CD4-positive, alpha-beta T cell treated with Interferon alpha-2 for 1 hour (primary cell): ENCODE measurements at places on chromosomes 5 and 9.

GRCh38 chr9:37172557-37172956, 52.2 kb downstream of the ZCCHC7 start:
- DNase-seq, result no peak

DNA sequence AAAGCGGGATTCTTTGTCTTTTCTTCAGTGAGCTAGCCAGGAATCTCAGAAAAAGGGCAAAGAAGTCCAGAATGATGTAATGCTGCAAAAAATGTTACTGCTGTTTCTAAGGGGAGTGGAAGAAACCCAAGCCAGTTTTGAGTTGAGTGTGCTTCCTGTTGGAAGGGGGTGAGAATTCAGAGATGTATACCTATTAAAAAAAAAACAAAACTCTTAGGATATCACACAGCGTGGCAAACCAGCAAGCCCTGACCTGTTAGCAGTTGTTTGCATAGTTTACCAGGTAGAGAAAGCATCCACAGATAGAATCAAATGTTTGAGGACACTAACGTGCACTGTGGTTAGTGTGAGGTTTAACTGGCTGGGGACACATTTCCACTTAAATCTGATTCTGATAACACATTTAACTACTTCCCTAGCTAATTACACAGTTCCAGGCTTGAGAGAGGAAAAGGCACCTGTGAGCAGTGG, 11.4 kb downstream of the BASP1 start:
- no peak for DNase-seq

DNA sequence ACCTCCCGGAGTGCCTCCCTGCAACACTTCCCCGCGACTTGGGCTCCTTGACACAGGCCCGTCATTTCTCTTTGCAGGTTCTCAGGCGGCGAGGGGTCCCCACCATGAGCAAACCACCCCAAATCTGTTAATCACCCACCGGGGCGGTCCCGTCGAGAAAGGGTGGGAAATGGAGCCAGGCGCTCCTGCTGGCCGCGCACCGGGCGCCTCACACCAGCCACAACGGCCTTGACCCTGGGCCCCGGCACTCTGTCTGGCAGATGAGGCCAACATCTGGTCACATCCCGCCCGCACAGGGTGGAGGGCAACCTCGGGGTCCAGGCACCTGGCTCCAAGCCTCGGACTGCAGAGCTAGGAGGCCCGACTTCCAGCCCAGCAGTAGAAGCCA, 776 bp upstream of the TERT start:
- no peak for DNase-seq

- no peak for DNase-seq
These were observed 1.9 kb downstream of the TEX53 start for GRCh38 chr9:114655689-114656088.

GRCh38 chr5:160649304-160649703, 202.7 kb downstream of the ATP10B start:
- DNase-seq, result no peak

- no peak for DNase-seq
These were observed 926.5 kb upstream of the CDH6 start for GRCh38 chr5:30267026-30267425.

DNA sequence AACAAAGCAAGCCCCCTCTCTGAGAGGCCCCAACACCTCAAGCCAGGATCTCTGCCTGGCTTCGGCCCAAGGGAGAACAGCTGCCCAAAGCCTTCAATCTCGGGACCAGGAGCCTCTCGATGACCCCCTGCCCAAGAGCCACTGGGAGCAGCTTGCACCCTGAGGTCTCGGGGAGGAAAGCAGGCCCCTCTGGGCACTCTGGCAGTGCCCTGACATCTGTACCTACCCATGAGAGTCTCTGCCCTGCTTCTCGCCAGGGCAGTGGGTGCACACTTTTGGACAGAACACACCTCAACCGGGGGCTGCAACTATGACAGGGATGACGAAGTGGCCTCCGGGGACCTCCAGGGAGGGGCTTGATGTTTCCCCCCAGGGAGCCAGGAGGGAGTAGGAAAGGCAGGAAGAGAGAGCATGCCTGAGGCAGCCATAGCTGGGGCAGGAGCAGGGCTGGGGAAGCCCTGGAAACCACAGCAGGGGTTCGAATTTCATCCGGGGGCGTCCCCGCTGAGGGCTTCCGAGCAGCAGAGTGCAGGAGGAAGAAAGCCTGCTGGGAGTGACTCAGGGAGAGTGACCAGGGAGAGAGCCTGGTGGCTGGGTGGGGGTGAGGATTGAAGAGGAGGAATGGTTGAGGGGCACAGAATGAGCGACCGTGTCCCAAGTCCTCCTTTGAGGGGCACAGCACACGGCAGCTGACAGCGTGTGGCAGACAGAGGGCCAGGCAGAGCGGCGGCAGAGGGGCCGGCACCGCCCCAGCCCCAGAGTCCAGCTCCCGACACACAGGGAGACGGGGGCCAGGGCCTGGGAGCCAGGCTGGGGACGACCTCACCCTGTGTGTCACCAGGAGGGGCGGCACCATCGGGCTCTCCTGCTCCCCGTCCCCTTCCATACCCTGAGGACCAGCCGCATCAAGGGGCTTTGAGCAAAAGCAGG, 1.8 kb downstream of the LPCAT1 start:
- no peak for DNase-seq

- DNase-seq, result peak; percentile 8
These were observed 451.7 kb downstream of the AGTPBP1 start for GRCh38 chr9:85290019-85290418.

DNA sequence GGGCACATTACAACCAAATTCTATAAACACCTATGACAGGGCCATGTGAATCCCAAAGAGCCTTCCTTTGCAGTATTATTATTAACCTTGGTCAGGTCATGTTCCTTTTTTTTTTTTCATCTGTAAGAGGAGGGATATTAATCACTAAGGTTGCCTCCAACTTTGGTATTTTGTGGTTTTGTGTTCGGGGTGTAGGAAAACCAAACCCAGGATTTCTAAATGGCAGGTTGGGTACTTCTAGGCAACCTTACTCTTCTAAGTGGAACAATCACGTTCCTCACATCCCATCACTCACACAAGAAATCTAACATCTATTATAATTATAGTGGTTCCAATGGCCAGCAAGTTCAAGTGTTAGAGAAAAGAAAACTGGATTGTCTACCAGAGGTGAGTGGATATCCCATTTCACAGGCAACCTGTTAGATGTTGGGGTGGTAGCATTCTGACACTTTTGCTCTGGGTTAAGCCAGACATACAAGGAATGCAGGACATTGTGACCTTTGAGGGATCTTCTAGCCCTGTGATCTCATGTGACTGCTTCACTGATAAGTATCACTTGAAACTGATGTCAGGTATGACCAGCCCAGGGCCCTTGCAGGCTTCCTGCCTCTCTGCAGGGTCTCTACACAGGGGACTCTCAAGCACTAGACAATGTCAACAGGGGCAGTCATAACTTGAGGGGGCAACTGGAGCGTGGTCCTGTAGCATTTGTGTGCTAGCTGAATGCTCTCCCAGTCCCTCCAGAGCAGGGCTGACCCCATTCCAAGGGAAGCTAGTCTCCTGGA, 126.2 kb upstream of the VLDLR start:
- no peak for DNase-seq

- no peak for DNase-seq
These were observed 11.4 kb upstream of the ARSI start for GRCh38 chr5:150313921-150314716.

DNA sequence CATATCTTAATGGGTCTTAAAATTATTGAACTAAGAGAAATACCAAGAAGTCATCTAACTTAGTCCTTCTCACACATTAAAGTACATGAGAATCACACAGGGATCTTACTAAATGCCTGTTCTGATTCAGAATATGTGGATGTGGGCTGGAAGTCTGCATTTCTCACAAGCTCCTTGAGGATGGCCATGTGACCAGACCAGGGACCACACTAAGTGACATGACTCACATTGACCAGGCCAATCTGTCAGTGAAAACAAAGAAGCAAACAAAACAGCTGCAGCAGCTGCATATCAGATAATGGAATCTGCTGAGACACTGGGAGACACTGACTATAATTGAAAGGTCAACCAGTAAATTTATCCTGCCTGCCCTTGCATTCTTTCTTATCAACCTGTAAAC, 110.5 kb downstream of the ADAMTS12 start:
- no peak for DNase-seq

DNA sequence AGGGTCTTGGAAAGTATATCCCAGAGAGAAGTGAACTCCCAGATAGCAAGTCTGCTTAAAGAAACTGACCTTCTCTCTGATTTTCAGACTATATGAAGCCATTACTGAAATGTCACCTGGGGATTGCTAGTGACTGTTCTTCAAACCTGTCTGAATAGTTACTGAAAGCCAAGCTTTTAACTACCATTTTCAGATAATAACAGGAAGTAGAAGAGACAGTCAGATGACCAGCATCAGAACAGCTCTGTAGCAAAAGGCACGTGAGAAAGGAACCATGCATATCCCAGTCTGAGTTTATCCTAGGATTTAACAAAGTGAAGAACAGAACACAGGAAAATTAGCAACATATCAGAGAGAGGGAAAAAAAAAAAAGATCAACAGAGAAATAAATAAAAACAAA, 74.9 kb upstream of the SELENOP start:
- DNase-seq, result no peak

GRCh38 chr9:135300346-135301141, 179.0 kb upstream of the PPP1R26 start:
- no peak for DNase-seq

GRCh38 chr5:174221436-174221835, 175.9 kb downstream of the NSG2 start:
- DNase-seq, result no peak

- no peak for DNase-seq
These were observed 305.9 kb downstream of the CYLC2 start for GRCh38 chr9:103301051-103301450.

- DNase-seq, result no peak
These were observed 43.4 kb downstream of the OTULIN start for GRCh38 chr5:14707811-14708390.

- DNase-seq, result no peak
These were observed 65.2 kb upstream of the PTPRD start for GRCh38 chr9:10678010-10678409.

- DNase-seq, result no peak
These were observed 54.3 kb downstream of the SLF1 start for GRCh38 chr5:94672746-94673145.

GRCh38 chr5:38369692-38370091, 111.3 kb downstream of the EGFLAM start:
- DNase-seq, result no peak

DNA sequence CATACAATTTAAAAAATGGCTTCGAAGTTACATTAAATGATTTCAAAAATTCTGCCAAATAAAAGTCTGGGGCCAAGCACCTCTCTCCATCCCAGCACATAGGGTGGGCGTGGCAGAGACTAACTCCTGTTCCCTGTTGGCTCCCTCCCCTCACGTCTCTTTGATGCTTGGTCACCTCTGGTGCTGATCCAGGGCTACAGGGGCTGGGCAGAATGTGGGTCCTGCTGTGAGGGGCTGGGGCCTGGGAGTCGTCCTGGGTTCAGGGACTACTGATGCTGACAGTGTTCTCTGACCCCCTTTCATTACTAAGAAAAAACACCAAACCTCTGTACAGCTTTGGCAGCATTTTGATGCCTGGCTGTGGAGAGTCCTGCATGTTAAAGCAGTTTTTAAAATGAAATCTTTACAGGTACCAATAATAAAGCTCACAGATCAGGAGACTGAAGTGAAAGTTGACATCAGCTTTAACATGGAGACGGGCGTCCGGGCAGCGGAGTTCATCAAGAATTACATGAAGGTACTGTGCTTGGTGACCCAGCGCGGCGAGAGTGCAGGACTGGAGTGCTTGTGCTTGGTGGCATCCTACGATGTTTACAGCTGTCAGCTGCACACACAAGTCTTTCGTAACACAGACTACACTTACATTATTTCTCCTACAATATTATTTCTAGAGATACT, 29.0 kb downstream of the TENT4A start:
- no peak for DNase-seq

DNA sequence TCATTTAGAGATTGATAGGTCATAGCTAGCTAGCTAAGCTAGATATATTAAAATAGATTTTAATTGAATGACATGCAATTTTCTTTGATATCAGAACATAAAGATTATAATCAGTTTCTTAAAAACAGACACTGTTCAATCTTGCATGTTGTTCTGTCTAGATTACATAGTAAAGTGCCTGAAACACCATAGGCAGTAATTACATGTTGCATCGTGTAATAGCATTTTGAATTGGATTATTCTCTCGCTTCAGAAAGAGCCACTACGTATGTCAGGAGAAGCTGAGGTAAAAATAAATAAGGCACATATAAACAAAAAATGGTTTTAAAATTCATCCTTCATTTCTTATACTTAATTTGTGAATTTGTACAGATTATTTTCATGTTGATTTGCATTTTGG, 148.0 kb upstream of the CDH12 start:
- no peak for DNase-seq

DNA sequence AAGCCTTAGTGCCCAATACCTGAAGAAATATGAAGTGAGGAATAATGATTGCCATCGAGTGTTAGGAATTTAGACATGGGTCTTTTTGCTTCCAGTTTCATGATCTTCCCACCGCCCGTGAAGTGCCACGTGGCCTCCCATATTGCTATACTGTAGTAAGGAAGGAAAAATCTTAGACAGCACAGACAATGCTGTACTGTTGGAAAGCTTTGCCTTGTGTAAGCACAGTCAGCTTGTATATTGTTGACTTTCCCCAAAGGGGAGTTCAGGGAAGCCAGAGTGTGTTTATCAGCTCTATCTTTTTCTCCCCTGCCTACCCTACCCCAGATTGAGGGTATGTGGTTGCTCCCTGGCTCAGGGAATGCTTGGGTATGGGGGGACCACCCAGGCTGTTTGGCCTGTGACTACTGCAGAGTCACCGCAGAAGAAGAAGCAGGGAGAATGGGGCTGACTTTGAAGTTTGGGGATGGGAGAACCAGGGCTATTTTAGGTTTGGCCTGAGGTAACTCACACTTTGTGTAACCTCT, 161.8 kb upstream of the MEF2C start:
- DNase-seq, result no peak

DNA sequence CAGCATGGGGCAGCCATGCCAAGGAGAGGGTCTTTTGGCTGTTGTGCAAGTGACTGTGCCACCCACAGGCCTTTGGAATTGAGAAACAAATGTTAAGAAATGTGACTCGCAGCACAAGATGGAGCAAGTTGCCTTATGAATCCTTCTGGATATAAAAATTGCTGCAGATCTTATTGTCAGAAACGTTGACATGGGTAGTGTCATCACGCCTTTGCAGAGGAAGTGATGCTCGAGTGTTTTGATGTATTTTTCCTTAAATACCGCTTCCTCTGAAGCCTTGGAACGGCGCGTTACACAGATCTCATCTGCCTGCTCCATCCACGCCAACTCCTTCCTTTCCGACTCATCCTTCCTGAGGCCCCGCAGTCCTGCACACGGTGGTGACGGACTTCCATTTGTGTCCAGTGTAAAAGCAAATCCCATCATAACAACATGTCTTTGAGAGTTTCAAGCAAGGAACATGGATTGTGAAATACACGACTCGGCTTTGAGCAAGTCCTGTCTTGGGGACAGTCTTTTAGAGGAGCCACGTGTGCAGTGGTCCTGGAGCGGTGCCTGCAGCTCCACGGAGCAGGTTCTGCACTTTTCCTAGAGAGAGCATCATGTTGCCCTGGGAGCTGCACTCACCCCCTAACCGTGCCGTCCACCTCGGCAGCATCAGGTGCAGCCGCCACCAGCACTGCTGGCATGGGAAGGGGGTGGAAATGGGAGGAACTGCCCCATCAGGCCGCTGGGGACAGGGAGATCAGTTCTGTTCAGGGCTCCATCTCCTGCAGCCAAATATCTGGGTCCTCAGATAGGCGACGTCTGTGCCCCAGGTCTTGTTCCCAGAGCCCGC, 15.1 kb downstream of the ROPN1L start:
- DNase-seq, result no peak

- DNase-seq, result no peak
These were observed 23.9 kb downstream of the B4GALT1 start for GRCh38 chr9:33143241-33143661.
